NCI-H526 treated with DMSO at 0.1 percent for 48 hours (cell line): ENCODE measurements at places on chromosomes 4 and X.
A peak's percentile ranks its signal among the peaks of the same experiment; 100 is the strongest.

- DNase-seq: peak; percentile 86
Observed at GRCh38 chrX:153925387-153925738, 701 bp downstream of the ARHGAP4 start.

DNA sequence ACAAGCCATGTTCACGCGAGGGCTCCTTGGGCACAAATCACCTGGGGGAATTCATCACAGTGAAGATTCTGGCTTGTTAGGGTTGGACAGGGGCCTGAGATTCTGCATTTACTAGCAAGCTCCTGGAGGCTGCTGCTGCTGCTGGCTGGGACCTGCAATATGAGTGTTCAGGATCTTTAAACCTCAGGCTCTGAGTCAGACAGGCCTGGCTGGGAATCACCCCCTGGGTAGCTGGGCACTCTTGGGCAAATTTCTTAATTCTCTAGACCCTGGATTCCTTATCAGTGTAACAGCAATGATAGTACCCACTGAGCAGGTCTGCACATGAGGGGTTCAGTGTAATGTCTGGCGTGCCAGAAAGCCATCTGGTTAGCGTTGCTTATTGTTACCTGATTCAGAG lies 101.5 kb downstream of the DHX15 start:
- DNase-seq: no peak

DNA sequence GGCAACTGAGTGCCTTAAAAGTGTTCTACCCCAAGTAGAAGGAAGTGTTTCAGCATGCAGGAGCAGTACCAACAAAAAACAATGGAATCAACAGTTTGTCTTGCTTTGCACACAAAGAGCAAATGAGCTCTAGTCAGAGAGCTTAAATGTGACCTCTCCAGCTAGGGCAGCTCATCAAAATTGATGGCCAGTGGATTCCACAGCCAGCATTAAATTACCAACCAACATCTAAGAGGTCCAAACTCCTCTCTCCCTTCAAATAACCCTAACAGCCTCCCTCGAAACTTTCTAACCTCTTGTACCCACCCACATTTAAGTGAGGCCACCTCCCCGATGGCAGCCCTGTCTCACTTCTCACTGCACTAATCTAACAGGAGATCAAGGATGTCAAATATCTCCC lies 219.9 kb downstream of the CHIC2 start:
- no peak for DNase-seq

DNA sequence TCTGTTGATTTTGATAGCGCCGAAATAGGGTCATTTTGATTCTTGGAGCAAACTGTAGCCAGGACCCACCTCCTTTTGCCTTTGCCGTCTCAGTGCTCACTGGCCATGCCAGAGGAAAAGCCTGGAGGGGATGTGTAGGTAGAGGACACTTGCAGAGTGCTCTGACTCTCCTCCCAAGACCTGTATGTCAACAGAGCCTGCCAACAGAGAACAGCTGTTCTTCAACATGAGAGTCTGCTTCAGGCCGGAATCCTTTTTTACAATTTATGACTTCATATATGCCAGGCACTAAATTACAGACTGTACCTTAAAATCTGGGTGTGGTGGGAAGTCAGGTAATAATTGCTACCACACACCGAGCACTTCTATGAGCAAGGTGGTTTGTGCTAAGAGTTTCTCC lies 94.2 kb downstream of the KDR start:
- no peak for DNase-seq

DNA sequence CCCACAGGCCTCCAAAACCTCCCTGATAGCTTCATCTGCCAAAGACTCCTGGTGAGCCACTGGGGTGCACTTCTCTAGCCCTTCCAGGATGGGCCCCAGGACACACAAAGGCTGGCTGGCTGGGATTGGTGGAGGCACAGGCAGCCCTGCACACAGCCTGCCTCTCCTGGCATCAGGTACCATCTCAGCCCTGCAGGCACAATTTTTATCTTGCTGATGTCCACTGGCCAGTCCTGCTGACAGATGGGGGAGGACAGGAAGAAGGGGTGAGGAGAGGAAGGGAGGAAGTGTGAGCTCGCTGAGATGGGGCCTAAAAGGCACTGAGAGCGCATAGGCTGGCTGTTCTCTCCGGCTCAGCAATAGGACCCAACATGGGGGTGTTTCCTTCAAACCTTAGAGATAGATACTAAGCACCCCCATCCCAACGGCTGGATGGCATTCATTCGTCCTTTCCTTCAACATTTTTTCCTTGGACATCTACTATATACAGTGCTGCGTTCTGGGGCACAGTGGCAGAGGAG lies 92.7 kb downstream of the PJA1 start:
- DNase-seq: no peak

- DNase-seq: no peak
Observed at GRCh38 chr4:7715271-7716009, 224.2 kb downstream of the AFAP1 start.

- DNase-seq: no peak
Observed at GRCh38 chr4:100288161-100288560, 97.9 kb upstream of the DDIT4L start.

DNA sequence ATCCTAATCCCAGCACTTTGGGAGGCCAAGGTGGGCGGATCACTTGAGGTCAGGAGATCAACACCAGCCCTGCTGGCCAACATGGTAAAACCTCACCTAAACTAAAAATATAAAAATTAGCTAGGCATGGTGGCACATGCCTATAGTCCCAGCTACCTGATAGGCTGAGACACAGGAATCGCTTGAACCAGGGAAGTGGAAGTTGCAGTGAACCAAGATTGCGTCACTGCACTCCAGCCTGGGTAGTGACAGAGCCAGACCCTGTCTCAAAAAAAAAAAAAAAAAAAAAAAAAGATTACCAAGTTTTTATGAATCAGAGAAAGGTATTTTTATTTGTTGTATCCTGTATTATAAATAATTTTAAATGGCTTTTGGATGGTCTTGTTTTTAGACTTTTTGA lies 15.1 kb downstream of the TRAPPC11 start:
- no peak for DNase-seq

- no peak for DNase-seq
Observed at GRCh38 chr4:185002784-185003183, 15.5 kb upstream of the HELT start.

GRCh38 chrX:154840856-154841255 lies 6.4 kb upstream of the SMIM9 start:
- peak; percentile 59 for DNase-seq

- DNase-seq: peak; percentile 81
Observed at GRCh38 chr4:185470501-185471195, 885 bp downstream of the CCDC110 start.

GRCh38 chr4:185535612-185536410 lies 504 bp upstream of the PDLIM3 start:
- DNase-seq: peak; percentile 60

DNA sequence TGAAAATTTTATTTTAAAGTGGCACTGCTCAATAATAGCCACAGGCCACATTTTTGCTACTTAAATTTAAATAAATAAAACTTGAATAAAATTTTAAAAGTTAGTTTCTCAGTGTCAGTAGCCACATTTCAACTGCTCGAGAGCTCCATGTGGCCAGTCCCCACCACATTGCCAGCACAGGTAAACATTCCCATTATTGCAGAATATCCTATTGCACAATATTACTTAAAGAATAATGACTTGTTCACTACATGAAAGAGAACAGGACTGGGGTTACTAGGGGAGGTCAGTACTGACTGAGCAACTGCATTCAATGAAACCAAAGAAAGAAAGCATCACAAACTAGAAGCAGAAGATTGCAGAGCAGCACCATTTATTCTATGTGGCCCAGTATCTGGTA lies 2201.6 kb upstream of the TENM3 start:
- no peak for DNase-seq

DNA sequence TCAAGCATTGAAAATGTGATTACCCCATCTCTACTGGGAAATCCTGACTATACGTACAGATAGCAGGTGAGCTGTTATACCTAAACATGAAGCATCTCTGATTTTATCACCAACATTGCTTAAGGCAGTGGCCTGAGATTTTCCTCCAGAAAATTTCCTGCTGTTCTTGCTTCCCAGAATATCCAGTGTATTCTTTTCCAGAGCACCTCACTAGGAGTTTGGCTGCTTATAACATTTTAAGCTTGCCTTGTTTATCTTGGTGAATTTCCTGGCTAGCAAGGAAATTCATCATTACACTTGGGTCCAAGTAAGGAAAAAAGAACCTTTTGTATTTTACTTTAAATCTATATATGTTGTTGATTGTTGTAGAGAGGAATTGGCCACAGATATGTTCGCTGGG lies 73.0 kb upstream of the CLCN4 start:
- no peak for DNase-seq

DNA sequence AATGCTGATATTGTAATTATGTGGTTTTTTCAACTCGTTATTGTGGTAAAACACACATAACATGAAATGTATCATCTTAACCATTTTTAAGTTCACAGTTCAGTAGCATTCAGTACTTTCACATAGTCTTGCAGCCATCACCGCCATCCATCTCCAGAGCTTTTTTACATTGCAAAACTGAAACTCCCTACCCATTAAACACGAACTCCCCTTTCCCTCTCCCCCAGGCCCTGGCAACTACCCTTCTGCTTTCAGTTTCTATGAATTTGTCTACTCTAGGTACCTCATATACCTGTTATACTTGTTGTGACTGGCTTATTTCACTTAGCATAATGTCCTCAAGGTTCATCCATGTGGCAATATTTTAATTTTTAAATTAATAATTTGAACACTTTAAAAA lies 380.6 kb downstream of the MAPK10 start:
- no peak for DNase-seq

- no peak for DNase-seq
Observed at GRCh38 chr4:104740161-104740560, 245.5 kb upstream of the CXXC4 start.

GRCh38 chrX:95059909-95060308 lies 1385.9 kb downstream of the FAM133A start:
- DNase-seq: no peak

GRCh38 chr4:101155945-101156344 lies 191.4 kb downstream of the PPP3CA start:
- DNase-seq: no peak

GRCh38 chrX:153995504-153995903 lies 22.9 kb downstream of the TMEM187 start:
- DNase-seq: no peak

DNA sequence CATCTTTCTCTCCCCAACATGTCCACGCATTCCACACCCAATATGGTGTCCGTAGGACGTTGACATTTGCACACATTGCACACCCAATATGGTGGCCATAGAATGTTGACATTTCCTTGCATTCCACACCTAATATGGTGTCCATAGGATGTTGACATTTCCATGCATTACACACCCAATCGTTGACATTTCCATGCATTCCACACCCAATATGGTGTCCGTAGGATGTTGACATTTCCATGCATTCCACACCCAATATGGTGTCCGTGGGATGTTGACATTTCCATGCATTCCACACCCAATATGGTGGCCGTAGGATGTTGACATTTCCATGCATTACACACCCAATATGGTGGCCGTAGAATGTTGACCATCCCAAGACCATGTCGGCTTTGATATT lies 88.4 kb upstream of the SHOX start:
- DNase-seq: no peak

- DNase-seq: no peak
Observed at GRCh38 chrX:275967-276580, 5.1 kb upstream of the PLCXD1 start.
